CD8-positive, alpha-beta T cell (primary cell): ENCODE measurements at places on chromosomes 6 and 20.

DNA sequence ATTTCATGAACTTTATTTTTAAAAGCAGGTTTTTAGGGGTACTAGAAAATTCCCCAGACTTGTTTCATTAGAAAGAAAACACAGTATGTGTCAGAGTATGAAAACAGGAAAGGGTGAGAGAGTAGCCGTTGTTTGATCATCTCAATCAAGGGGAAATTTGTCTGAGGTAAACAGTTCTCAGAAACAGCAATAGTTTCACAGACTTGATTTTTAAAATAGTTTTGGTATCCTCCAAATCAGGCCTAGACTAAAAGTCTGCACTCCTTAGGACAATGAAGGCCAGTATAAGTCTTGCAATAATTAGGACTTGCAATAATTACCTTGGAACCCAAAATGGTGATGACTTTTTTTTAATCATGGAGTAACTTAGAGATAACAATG lies 176.6 kb upstream of the TAB2 start:
- DNase-seq: no peak

GRCh38 chr6:36820700-36821580 lies 18.3 kb downstream of the CPNE5 start:
- no peak for DNase-seq

GRCh38 chr20:15613530-15613929 lies 959.7 kb downstream of the KIF16B start:
- DNase-seq: no peak

DNA sequence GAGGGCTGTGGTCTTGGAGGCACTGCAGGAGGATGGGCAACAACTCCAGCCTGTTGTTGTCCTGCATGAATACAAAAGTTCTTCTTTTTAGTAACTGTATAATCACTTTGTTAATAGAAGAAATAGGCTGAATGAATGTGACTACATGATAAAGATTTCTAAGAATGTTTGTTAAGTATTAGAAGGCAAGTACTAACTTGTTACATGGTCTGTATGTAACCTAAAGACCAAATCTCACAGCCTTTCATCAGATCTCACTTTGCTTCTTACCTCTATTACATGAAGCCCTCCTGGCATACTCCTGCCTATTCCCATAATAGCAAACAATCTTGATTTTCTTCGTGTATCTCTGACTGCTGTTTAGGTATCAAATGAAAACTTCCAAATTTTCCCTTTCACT lies 73.4 kb downstream of the REPS1 start:
- no peak for DNase-seq

DNA sequence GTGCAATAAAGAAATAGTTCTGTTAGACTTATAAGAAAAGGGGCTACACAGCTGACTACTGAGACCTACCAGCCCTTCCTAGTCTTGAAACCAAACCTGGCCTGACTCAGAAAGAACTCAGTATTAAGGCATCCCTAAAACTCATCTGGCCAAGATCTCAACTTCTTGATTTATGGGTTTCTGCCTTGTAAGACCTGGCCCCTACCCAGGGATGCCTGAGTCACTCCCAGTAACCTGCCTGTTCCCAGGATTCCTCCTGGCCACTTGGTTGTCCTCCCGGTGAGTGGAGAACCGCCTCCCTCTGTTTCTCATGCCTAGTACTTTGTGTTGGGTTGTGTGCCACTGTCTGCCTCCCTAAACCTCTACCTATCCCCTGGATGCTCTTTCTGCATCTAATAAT lies 189.4 kb upstream of the PREP start:
- DNase-seq: no peak

DNA sequence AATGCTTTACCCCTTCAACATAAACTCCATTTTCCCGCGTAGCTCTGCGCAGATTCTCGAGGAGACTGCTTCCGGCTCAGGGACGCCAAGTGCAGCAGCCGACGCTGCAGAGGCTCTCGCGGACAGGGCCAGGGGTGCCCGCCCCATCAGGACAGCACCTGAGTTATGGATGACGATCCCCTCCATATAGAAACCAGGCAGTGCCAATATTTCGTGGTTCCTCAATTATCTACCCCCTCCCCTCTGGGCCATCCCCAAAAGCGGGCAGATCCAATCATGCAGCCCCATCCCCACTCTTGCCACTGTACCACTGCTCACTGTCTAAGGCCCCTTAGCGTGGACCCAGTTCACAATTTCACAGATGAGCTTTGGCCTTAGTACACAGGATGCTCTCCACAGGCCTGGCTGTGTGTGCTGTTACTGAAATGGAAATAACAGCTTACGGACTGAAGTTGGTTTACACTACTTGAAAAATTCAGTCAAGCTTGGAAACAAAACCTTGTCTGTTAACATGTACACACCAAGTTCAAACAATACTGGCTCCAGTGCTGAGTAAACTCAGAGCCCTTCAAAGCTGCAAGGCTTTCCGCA lies 74.5 kb downstream of the DACT2 start:
- no peak for DNase-seq

GRCh38 chr6:148907573-148907972 lies 160.7 kb downstream of the UST start:
- DNase-seq: no peak

DNA sequence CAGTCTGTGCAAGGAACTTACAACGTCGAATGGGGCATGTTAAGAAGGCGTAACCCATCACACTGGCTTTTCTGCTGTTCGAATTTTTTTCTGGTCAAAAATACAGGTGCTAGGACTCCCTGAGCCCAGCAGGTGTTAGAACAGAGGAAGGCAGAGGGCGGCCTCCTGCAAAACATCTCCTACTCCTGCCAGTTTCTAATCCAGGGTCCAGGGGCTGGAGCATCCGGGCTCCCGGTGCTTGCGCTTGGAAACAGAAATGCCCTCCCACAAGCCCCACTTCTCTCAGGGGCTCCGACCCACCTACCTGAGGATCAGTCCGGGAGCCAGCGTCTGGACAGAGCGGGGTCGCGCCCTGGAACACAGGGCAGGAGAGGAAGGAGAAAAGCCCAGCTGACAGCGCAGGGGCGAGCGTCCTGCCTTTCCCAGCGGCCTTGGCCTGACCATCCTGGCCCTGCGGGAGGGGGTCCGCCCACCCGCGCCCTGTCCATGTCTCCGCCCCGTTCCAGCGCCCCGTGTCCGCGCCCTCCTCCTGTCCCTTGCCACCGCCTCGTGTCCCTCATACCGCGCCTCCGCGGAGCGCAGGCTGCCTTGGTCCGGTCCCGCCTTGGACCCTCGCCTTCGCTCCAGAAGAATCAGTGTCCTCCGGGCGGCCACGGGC lies 14.8 kb upstream of the LPA start:
- no peak for DNase-seq

- no peak for DNase-seq
These were observed 102.4 kb downstream of the TNFRSF21 start for GRCh38 chr6:47207261-47207660.

GRCh38 chr20:24379484-24379927 lies 89.9 kb upstream of the SYNDIG1 start:
- DNase-seq: no peak

DNA sequence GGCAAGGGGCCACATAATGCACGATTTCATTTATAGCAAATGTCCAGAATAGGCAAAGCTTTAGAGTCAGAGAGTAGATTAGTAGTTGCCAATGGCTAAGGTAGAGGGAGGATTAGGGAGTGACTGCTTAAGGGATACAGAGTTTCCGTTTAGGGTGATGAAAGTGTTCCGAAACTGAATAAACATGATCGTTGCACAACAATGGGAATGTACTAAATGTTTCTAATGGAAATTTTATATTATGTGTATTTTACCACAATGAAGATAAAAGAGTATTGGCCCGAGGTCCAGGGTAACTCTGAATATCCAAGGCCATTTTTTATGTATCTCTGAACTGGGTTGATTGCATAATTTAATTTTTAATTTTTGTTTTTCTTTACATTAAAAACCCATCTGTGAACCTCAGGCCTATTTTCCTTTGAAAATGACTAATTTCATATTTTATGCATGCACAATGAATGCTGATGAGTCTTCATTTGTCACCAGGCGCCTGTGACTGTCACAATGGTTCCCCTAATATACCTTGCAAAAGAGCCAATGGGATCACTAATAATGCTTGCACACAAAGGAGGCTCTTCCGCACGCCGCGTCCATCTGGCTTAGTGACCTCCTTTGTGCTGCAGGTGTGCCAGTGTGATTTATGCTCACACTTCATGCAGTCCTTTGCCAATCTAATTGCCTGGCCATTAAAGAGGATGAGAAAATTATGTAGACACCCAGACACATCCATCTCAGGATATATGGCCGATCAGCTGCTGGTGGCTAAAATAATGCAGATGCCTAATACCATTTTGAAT lies 612.5 kb downstream of the CDH26 start:
- DNase-seq: no peak
